ENCODE measurements at places on chromosomes 11 and 22.

- DNase-seq: peak; percentile 21
Observed at GRCh38 chr11:71180694-71181470, 71.5 kb downstream of the SHANK2 start.

DNA sequence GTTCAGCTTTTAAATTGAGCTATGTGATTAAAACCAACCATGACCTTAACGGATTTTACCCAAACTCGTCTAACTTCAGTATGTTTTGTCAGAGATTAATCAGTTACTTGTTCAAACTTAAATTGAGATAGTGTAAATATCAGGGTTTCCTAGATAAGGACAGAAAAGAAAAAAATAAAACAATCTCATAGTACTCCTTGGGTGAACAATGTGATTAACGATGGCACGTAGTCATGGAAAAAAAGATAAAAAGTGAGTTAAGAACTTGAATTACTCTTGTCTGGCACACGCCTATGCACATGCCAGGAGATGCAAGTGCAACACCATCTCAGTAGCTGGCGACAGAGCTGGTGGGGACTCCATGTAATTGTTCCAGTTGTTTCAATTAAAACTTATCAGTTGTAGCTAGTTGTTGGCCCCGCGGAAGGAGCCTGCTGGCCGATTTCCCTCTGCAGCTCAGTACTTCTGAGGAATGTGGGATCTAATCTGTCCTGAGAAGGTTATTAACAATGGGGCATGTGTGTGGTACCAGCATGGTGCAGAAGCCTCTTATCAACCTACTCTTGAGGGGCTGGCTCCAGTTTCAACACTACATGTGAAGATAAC, 3.0 kb downstream of the RASSF10 start:
- DNase-seq: no peak

GRCh38 chr11:70402016-70402415, 3.7 kb downstream of the CTTN start:
- DNase-seq: no peak

- DNase-seq: no peak
Observed at GRCh38 chr11:72591023-72591422, 83.2 kb downstream of the PDE2A start.

GRCh38 chr11:11640996-11641395, 19.2 kb upstream of the GALNT18 start:
- DNase-seq: no peak

DNA sequence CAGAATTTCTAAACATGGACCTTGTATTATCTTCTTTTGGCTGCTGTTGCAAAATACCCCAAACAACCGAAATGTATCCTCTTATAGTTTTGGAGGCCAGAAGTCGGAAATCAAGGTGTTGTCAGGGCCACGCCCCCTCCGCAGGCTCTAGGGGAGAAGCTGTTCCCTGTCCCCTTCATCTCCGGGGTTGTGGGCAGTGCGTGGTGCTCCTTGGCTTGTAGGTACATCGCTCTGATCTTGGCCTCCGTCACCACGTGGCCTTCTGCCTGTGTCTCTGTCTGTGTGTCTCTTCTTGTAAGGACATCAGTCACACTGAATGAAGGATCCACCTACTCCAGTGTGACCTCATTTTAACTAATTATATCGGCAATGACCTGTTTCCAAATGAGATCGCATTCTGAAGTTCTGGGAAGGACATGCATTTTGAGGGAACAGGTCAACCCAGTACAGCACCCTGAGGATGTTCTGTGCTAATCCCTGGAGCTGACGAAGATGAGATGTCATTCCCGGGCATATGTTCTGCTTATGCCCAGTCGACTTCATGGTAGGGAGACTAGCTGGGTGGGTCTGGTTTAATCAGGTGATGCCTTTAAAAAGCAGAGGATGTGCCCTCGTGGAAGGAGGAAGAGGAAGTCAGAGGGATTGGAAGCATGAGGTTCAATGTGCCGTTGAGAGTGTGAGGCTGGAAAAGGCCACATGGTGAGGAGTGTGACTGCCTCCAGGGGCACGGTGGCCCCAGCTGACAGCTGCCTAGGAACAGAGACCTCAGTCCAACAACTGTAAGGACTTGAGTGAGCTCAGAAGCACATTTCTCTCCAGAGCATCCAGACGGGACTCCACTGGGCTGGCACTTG, 531.1 kb downstream of the TBC1D22A start:
- DNase-seq: no peak

DNA sequence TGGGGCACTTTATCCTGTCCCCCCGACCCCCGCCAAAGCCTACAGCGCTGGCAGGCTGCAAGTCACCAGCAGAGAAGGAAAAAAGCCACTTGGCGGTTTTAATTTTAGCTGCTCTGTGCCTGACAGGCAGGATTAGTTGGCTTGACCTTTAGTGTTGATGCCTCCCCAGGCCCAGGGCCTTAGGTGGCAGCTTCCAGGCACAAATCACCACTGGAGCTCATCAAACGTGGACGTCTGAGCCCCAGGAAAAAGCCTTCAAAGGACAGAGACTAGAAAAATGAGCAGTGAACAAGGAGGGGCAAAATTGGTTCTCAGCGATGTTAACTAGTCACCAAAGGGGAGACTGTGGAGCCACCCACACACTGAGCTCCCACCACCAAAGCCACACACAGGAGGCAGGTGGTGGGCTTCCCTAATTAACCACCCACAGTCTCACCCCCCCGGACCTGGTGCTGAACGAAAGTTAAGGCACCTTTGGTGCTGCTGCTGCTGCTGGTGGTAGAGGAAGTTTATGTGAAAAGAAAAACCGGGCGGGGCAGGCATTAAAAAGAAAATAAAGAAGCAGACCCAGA, 4.4 kb upstream of the PYGM start:
- DNase-seq: peak; percentile 82

DNA sequence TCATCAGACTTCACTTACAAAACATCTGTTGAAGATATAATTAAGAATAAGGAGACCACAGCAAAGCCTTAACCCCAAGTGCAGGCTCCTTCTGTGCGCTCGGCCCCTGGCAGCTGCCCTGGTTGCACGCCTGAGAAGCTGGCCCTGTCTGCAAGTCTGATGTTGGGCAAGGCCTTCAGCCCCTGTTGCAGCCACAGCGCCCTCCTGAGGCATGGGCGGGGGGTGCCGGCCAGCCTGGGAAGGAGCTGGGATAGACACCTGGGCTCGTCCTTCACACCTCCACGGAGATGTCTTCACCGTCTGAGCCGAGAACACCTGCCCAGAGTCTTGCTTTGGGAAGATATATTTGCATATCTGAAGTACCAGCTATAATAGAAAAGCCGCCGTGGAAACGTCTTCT, 104.1 kb downstream of the MPPED1 start:
- no peak for DNase-seq

DNA sequence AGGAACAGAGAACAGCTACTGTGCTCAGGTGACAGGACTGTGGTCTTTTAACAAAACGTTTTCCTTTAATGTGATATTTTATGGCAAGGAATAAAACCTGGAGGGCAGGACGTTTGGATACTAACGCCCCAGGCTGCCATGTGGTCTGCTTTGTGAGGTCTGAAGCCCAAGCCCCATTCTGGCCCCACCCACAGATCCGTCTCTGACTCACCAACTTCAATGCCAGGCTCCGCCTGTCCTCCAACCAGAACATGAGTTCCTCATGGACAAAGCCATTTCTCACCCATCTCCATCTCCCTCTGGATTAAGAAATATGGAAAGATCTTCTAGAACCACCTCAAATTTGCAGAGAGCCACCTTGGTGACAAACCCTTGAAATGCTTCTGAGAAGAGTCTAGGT, 148.8 kb downstream of the CRYBB2 start:
- DNase-seq: no peak

DNA sequence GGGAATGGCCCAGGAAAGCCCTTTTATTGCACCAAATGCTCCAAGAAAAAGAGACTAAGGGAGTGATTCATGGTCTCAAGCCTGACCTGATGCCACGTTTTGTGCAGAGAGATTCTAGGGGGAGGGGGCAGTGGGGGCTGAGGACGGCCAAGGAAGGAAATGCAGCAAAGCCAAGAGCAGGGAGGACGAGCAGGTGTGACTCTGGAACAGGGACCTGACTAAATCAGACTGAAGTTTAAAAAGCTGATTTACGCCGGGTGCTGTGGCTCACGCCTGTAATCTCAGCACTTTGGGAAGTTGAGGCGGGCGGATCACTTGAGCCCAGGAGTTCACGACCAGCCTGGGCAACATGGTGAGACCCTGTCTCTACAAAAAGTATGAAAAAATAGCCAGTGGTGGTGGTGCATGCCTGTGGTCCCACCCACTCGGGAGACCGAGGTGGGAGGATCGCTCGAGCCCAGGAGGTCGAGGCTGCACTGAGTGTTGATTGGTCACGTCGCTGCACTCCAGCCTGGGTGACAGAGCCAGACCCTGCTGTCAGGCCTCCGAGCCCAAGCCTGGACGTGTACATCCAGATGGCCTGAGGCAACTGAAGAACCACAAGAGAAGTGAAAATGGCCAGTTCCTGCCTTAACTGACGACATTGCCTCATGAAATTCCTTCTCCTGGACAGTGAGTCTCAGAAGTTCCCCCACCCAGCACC, 10.8 kb upstream of the IFITM3 start:
- peak; percentile 51 for DNase-seq

DNA sequence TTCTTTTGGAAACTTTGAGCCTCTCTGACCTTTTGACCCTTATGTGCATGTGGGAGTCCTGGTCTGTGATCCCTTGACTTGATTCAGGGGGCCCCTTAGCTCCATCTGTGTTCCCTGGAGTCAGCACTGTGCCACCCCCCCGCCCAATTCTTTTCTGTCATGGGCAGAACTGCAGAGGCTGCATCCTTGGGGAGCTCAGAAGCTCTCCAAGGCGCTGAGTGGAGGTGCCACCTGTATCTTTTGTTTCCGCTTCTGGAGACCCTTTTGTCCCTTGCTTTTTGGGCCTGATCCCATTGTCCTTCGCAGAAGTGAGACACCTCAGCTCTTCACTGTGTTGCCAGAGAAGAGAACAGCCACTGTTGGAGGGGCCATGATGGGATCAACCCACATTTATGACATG, 2.4 kb upstream of the PACS1 start:
- no peak for DNase-seq

DNA sequence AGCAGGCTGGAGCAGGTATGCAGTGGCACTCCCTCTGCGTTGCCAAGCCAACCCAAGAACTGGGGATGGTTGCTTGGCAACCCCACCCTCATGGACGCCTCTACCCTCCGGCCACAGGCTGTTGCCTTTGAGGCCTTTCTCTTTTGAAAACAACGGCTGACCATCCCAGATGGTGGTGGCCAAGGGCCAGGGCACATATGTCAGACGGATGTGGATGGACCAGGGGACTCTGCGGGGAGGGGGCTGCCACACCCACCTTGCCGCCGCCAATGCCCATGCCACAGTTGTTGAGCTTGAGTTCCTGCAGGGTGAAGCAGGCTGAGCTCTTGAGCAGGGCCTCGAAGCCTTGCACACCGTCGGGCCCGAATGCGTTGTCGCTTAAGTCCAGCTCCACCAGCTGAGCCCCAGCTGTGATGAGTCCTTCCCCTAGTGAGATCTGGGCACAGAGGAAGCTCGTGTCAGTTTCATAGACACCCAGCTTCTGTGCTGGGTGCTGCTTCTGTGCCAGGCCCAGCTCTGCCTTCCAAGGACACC, 21.5 kb downstream of the RANGAP1 start:
- DNase-seq: no peak

DNA sequence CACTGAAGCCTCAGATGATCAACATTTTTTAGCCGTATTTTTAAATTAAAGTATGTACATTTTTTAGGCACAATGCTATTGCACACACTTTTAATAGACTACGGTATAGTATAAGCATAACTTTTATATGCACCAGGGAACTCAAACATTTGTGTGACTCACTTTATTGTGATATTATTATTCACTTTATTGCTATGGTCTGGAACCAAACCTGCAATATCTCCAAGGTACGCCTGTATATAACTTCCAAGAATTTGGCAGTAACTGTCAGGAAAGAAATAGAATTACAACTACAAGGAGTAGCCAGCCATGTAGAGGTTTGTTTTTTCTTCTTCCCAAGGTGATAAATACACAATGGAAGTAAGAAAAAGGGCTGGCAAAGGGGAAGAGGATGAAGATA, 62.3 kb downstream of the PRR5L start:
- DNase-seq: no peak

- DNase-seq: no peak
Observed at GRCh38 chr11:35543481-35543880, 18.1 kb upstream of the PAMR1 start.

DNA sequence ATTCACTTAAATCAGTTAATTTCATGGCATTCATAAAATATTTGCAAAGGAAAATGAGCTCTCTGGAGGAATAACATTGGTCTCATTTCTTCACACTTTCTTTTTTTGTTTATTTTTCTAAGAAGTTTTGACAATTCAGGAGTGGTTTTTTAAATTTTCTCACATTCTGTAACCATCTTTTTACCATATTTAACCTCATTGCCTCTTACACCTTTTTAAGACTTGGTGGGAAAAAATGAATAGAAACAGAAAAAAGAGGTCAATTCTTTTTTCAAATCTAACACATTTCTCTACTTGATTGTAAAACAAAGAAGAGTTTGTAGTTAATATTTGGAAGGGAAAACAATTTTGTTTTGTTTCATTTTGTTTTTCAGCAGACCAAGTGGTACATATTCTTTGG, 1034.7 kb upstream of the RAG2 start:
- DNase-seq: no peak

GRCh38 chr11:115338476-115338875, 165.7 kb downstream of the CADM1 start:
- DNase-seq: no peak

- no peak for DNase-seq
Observed at GRCh38 chr11:75925785-75926164, 110.8 kb downstream of the UVRAG start.
